ENCODE measurements at places on chromosomes 4 and X.

GRCh38 chr4:109916027-109916409 lies 3.3 kb downstream of the EGF start:
- DNase-seq, result no peak

- no peak for DNase-seq
Observed at GRCh38 chrX:84932814-84933213, 70.9 kb upstream of the APOOL start.

- DNase-seq, result peak; percentile 30
Observed at GRCh38 chrX:40096395-40097091, 1.2 kb downstream of the BCOR start.

GRCh38 chrX:34770511-34770910 lies 113.4 kb upstream of the TMEM47 start:
- DNase-seq, result no peak

GRCh38 chrX:117752745-117753144 lies 363.9 kb downstream of the KLHL13 start:
- DNase-seq, result no peak

- DNase-seq, result no peak
Observed at GRCh38 chrX:19887911-19888879, 795 bp upstream of the SH3KBP1 start.

DNA sequence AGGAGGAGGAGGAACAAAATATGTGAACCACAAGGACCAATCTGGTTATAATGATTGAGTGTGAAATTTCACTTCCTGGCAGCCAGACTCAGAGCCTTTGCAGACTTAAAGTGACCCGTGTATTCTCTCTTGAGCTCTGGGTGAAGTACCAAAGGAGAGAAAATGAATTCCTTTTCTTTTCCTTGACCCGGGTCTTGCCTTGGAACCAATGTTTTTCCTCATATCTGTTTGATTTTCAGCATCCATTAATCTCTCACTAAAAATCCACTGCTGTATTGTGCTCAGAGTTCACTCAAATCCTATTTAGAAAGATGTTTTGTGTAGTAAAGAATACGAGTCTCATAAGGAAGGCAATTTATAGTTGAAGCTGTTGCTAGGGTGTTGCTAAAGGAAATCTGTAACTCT lies 78.3 kb upstream of the C1QTNF7 start:
- DNase-seq, result no peak

DNA sequence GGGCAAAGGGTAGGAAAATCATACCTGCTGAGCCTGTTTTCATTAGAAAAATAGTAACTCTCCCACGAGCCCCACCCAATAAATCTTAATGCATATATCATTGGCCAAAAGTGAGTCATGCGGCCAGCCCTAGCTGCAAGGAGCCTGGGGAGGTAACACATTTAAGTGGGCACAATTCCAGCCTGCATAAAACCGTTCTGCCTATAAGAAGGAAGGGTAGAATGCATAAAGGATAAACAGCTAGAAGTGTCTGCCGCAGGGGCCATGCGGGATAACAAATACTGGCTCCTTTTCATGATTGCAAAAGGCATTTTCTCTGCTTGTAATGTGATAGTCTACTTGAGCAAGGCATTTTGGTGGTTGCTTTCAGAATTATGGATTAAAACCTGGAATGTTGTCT lies 37.1 kb downstream of the EFHC2 start:
- DNase-seq, result no peak

- DNase-seq, result no peak
Observed at GRCh38 chr4:87589531-87589930, 18.8 kb upstream of the DSPP start.

DNA sequence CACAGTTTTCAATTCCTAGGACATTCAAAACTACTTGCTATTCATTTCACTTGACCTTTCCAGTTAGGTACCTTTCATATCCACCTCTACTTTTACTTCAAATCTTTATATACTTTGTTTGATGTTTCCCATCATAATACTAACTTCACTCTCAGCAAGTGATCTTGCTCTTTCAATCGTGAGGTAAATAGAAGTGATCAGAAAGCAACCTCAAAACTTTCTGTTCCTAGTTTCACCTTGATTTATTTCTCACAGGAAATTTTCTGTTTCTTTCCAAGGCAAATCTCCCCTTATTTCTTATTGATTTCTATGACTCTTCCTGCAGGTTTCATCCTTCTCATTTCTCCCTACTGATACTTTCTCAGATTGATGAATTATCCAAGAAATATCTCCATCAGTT lies 623.5 kb downstream of the FSTL5 start:
- no peak for DNase-seq

GRCh38 chrX:9312922-9313867 lies 151.7 kb upstream of the TBL1X start:
- no peak for DNase-seq

GRCh38 chr4:182823576-182823975 lies 93.6 kb downstream of the DCTD start:
- no peak for DNase-seq

DNA sequence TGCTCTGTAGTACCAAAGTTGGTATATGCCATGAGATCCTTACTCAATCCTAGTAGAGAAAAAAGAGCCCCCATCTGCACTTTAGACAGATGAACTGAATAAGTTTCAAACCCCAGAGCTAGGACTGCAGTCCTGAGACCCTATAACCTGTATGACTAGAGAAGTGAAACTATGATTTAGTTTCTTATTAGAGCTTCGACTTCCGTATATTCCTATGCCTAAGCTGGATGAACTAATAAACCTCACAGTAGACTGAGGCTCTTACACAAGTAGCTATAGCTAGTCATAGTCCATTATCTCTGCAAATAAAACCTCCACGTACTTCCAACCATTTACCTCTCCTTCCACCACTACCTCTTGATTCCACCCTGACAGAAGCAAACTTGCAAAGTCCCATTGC lies 6.3 kb upstream of the OTUD4 start:
- DNase-seq, result no peak

DNA sequence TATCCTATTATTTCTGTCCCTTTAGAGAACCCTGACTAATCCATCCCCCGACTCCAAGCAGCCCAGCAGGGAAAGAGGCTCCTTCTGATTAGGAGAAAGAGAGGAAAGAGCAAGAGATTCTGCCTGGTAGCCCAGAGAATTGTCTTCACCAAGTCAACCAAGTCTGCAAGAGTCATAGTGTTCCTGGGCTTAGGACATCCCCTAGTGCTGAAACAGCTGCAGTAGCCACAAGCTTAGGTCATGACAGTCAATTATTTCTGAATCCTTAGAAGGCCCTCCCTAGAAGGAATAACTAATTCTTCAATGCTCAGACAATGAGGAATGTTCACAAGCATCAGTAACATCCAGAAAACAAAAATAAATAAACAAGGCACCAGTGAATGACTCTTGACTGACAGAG lies 480.3 kb upstream of the GRIA3 start:
- no peak for DNase-seq

DNA sequence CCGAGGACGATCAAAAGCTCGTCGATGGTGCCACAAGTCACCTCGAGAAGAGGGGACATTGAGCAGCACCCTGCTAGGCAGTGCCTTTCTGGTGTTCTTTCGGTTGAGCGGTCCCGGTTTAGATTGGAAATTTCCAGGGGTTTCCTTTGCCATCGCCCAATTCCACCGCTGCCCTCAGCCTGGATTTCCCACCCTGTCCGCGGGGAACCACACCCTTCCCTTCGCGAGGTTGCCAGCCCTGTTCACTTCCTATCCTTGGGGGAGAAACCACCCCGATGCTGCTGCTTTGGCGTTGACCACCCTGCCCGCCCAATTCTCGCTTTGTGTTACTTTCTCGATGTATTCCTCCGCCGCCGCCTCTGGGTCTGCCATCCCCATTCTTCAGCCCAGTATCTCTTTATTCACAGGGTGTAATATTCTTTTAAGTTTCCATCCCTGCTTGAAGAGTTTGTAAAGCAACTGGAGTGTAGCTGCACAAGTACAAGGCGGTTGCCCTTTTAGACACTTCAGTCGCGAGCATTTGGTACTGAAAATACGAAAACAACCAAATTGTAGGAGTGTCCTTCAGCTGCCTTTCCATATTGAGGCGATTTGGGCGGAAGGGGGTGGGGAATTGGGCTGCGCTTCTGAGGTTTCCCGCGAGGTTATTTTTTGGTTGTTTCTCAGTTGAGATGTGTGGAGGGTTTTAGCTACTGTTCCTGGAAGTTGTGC lies 1.1 kb downstream of the OGT start:
- DNase-seq, result no peak

DNA sequence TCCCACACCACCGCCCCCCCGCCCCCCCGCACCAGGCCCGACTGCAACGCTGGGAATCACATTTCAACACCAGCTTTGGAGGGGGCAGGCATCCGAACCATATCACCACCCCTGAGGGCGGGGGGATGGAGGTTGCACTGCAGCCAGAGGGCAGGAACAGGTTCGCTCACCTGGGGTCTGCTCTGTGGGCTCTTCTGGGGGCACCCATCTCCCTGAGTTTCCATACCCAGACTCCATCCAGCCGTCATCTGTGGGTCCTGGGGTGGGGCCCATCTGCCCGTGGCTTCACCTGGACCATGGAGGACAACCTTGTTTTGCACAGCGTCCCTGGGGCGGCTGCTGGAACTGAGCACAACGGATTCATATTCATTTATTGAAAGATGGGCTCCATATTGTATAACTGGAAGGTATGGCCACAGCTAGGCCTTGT lies 6.9 kb downstream of the PSAPL1 start:
- DNase-seq, result no peak

DNA sequence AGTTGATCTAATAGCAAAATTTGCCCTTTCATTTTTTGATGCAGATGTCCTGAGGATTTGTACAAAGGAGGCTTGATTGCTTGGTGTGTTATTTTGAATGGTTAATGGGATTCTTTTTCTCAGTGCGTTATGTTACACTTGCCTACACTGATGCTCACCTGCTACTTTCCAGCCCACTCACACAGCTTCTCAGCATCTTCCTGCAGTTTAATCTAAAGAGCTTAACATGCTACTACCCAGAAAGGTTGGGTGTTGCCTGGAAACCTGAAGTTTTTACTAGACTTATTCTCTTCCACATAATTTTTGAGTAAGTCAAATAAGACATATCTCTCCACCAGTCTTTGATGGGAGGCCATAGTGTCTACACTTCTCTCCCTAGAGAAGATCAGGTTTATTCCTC lies 9.9 kb upstream of the GPR101 start:
- DNase-seq, result no peak
